Activated naive CD4-positive, alpha-beta T cell treated with anti-CD3 and anti-CD28 coated beads, Interleukin-2, amount 50 U/mL, for 16 hours (primary cell): ENCODE measurements at places on chromosomes 7 and 10.

GRCh38 chr7:114818501-114818900 lies 103.4 kb upstream of the MDFIC start:
- no peak for DNase-seq

GRCh38 chr10:89615824-89616223 lies 29.2 kb downstream of the PANK1 start:
- DNase-seq, result no peak

DNA sequence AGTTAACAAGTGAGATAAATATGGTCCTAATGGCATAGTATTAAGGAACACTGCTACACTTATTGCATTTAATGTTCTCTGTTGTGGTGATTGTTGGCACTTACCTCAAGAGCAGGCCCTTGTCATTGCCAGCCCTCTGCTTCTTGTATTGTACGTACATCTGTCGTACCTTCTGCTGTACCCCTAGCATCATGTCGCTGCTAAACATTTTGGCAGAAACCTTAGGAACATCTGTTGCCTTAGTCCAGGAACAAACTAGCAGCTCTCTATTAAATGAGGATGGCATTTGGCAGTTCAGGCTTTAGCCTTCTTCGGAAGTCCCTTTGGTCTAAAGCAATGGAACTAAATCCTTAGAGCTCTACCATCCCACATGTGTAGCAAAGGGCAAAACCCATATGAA lies 47.6 kb downstream of the PRKG1 start:
- DNase-seq, result no peak

DNA sequence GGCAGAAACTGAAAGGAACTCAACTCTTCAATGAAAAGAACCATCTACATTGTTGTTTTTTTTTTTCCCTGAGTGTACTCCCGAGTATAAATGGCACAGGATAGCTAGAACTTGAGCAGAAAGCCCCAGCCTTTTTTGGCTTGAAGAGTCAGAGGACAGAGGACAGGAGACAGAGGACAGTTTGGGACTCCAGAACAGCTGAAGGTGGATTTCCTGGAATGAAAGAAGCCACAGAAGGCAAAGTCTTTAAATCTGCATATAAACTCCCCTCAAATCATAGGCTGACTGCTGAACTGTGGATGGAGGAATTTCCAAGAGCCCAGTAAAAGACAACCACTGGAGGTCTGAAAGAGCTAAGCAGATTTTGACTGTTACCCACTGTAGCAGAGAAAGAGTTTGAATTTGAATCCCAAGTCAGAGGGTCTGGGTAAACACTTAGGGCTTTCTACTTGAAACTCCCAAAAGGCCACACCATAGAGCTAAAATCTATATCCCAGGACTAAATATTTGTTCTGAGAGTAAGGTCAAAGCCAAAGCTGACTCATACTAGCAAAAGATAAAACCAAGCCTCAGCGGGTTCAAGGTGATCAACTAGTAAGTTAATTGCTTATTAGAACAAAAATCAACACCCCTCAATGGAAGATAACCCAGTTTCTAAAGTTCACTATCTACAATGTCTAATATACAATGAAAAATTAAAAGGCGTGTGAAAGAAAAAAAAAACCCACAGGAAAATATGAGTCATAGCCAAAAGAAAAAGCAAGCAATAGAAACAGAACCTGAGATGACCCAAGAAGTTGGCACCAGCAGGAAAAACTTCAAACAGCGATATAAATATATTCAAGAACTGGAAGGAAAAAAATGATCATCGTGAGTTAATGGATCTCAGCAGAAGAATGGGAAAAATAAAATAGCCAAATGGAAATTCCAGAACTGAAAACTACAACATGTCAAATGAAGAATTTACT lies 1.8 kb upstream of the OPN1SW start:
- DNase-seq, result no peak

- no peak for DNase-seq
Measured at GRCh38 chr7:85614684-85615083, 427.8 kb upstream of the SEMA3D start.

DNA sequence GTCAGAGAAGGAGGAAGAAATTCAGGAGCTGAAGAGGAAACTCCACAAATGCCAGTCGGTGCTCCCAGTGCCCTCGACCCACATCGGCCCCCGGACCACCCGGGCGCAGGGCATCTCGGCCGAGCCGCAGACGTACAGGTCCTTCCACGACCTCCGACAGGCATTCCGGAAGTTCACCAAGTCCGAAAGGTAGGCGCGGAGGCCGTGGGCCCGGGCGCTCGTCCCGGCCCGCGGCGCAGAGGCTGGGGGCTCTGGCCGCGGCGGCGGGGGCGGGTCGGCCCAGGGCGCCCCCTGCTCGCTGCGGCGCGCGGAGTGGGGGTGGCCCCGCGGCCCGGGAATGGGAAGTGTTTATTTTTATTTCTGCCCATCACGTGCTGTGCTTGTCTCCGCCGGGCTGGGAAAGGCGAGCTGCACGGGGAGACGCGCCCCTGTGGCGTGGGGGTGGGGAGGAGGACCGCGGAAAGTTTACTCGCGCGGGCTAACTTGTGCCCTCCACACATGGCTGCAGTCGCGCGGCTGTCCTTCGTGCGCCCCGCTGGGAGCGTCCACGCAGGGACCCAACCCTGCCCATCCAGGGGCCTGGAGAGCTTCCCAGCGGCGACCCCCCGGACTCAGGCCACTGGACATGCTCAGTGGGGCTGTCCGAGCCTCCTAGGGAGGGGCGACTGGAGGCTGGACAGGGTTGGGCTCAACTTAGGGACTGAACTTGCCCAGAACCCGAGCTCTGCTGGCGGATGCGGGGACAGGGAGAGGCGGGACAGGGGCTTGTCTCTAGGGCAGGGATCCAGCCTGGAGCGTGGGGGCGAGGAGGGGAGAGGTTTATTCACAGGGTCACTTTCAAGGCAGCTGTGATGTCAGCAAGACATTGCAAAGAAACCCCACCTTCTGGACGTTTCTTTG lies 82.6 kb upstream of the PRKG1 start:
- peak; percentile 8 for DNase-seq

- DNase-seq, result no peak
Measured at GRCh38 chr10:132869621-132870020, 72.7 kb downstream of the CFAP46 start.

- no peak for DNase-seq
Measured at GRCh38 chr7:129041142-129042085, 13.5 kb downstream of the TNPO3 start.

DNA sequence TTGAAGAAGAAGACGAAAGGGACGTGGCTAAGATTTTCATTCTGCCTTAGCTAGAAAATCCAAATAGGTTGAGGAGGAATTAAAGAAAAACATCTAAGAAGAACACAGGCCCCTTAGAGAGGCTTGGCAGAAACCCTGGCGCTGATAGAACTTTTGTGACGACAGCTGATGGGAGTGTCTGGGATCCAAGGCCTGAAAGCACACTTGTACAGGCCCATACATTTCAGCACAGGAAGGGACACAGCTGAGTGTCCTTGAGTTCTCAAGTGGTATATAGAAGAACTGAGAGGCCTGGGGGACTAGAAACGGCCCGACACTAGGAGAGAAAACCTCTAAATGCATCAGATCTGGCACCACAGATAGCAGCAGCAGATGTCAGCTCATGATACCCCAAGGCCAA lies 39.5 kb downstream of the PRPS1L1 start:
- DNase-seq, result no peak

GRCh38 chr10:62076891-62077290 lies 175.4 kb downstream of the ARID5B start:
- no peak for DNase-seq

GRCh38 chr7:106731187-106731586 lies 70.2 kb upstream of the CCDC71L start:
- DNase-seq, result no peak

GRCh38 chr10:75018686-75019307 lies 92.7 kb upstream of the SAMD8 start:
- no peak for DNase-seq

DNA sequence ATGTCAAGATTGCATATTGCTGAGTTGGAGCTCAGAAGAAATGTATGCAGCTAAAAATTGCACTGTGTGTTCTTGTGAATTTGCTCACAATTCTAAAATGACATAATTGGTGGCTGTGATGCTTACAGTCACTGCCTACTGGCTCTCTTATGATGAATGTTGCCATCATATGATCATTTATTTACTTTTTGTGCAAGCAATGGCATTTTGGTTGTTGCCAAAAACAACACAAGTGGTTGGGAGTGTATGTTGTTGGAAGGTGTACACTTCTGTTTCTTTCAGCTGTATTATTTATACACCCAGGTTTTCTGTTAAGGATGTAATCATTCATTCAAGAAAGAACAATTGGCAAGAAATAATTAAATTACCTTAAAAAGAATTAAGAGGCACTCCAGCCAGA lies 28.9 kb downstream of the PON1 start:
- no peak for DNase-seq

GRCh38 chr10:96890172-96890513 lies 58.0 kb downstream of the LCOR start:
- no peak for DNase-seq

- no peak for DNase-seq
Measured at GRCh38 chr10:13857451-13857850, 270.7 kb downstream of the PRPF18 start.

- DNase-seq, result no peak
Measured at GRCh38 chr10:103852856-103853255, 2.5 kb downstream of the SH3PXD2A start.

- no peak for DNase-seq
Measured at GRCh38 chr10:62749093-62749683, 55.3 kb upstream of the ADO start.

GRCh38 chr10:33136781-33137180 lies 178.8 kb upstream of the ITGB1 start:
- DNase-seq, result no peak

- DNase-seq, result no peak
Measured at GRCh38 chr7:48781752-48782151, 142.6 kb upstream of the CDC14C start.

GRCh38 chr10:132316133-132316532 lies 8.4 kb upstream of the STK32C start:
- no peak for DNase-seq

DNA sequence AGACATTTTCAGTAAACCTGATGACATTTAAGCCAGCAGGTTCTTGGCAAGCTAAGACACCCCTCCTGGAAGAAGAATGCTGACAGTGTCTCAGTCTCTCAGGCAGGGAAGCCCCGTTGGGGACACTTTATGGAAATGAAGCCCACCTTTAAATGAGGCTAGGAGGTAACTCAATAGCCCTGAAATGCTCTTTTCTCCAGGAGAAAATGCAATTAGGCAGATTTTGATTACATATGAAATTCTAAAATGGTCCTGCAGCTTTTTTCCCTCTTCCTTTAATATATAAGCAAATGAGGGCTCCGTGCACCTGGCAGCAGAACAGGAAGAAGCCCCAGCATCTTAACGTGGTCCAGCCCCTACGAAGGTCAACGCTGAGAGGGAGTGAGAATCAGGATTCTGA lies 65.8 kb upstream of the CHST15 start:
- DNase-seq, result no peak

DNA sequence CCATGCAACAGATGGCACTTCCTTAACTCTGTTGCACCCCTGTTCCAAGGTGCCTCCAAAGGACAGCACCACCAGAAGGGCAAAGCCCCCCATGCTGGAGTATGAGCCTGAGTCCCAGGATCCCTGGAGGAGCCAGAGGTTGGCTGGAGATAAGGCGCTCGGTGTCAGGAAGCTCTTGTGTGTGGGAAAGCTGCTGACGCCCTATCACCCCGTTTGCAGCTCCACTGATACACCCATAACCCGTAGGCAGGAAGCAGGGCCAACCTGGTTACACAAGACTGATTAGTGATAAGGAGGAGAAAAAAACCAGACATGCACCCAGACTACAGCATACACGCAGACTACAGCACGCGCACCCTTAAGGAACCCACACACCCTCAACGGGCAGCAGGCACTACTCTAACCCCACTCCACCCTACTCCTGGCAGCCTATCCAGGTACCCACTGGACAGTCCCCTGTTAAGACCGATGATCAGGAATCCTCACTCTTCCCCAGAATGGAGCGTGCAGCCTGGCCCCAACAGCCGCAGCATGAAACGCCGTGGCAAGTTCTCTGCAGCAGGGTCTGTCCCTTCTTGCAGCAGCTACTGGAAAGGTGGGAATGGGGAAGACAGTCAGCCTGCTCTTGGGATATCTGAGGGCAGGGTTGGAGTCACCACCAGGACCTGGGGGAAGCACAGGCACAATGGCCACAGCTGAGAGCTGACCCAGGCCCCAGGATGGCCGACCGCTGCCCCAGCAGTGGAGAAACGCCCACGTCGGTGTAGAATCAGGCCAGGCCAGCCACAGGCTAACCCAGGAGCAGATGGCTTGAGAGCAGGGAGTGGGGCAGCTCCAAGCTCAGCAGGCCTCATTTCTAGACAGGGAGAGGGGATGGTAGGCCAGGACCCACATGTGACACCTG lies 38.3 kb upstream of the TUBB8 start:
- DNase-seq, result no peak

DNA sequence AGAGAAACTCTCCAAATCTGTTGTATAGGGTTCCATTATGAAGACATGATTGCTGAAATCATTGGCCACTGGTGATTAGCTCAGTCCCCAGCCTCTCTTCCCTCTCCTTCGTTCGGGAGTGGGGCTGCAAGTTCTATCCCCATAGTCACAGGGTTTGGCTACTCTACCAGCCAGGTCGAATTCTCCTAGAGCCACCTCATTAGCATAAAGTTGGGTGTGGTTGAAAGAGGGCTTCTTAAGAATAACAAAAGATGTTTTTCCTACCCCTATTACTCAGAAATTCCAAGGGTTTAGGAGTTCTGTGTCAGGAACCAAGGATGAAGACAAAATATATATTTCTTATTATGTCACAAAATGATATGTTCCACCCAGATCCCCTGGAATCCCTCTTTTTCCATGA lies 166.2 kb upstream of the YAE1 start:
- no peak for DNase-seq

- no peak for DNase-seq
Measured at GRCh38 chr10:10938676-10939075, 79.0 kb upstream of the CELF2 start.

GRCh38 chr10:111206521-111206920 lies 129.7 kb downstream of the ADRA2A start:
- no peak for DNase-seq

DNA sequence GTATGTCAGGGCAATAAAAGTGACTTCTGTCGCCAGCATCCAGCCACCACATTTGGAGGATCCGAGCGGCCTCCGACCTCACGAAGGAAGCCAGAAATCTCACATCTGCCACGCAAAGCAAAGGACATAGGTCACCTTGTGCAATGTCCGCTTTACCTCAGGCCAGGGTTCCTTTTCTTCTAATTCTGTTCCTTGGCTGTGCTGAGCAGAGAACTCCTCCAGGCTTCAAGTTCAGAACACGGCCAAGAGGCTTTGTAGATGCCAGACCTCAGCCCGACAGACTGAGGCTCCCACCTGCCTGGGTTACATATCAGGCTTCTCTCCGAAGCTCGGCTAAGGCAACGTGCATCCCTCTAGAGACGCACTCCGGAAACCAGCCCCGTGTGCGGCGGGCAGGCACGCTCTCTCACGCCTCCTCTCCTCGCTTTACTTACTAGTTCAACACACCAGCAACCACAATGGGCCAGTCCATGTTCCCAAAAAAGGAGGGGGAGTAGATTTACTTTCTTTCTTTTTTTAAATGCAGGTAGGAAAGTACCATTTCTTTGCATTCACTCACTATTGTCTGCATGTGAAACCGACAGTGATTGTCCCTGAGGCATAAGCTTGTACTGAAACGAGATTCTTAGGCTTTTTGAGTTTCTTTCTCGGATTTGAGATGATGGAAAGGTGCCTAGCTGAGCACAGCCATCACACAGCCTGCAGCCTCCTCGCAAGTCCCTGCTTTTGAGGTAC lies 122.4 kb upstream of the AFAP1L2 start:
- peak; percentile 89 for DNase-seq

GRCh38 chr10:32985775-32986350 lies 27.8 kb upstream of the ITGB1 start:
- no peak for DNase-seq

- peak; percentile 27 for DNase-seq
Measured at GRCh38 chr7:66043681-66044497, 31.7 kb upstream of the ASL start.

- DNase-seq, result no peak
Measured at GRCh38 chr10:90028312-90028711, 326.9 kb downstream of the KIF20B start.
